Stimulated activated CD8-positive, alpha-beta memory T cell treated with anti-CD3 and anti-CD28 coated beads, Interleukin-7, amount 100 ng/mL, for 1 hour (primary cell): ENCODE measurements at places on chromosomes 4 and X.

- no peak for DNase-seq
Observed at GRCh38 chr4:31291238-31291637, 571.1 kb downstream of the PCDH7 start.

DNA sequence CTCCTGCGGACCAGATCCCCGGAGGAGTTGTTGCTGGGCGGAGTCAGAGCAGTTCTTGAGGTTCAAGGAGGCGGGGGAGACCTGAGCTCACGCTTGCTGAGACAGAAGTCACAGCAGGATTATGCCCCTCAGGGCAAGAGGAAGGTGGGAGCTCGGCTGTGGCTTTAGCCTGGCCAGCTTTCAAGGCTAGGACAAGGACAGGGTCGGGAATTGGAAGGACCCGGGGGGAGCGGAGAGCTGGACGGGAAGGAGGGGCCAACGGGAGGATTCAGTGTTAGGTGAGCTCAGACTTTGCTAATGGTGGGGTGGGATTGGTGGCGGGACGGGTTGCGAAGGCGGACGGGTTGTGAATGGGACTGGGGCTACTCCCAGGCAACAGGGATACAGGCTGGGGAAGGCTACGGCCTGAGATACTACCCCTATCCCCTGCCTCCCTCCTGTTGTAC, at the start of gene RIBC1:
TSS of gene RIBC1 (plus strand) at position 13 of the 446 bp plus-strand sequence. CDS start 3,404 bp downstream, outside the sequence.
- no peak for DNase-seq

- DNase-seq: no peak
Observed at GRCh38 chr4:103996064-103996463, 276.3 kb upstream of the TACR3 start.

GRCh38 chr4:185149392-185149791, 6.3 kb downstream of the SLC25A4 start:
- DNase-seq: no peak

GRCh38 chrX:151714362-151714761, 1.5 kb upstream of the FATE1 start:
- no peak for DNase-seq

DNA sequence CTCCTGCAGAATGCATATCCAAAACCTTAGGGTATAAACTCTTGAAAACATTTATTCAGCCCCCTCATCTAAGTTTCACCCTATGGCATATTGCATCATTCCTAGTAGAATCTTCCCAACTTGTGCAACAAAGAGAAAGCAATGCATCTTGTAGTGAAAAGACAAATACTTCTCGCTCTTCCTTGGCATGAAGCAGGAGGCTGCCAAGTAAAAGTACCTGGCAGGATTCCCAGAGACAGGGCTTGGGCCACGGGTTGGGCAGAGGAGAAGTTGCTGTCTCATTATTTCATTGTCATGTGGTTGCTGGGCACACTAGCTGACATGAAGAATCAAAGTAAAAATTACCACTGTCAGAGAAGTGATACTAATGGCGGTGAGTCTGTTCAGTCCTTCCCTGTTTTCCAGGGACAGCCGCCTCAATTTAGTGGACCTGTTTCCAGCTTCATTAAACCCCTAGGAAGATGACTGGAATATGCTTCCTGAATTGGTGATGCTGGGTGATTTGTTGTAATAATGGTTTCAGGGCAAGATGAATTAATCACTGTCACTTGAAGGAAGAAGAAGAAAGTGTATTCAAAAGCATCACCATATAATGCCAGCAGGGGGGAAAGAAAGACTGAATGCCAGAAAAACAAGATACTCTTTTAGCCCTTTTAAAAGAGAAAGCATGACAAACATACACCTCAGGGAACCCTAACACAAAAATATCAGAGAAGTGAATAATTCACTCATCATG, 380.5 kb upstream of the IGFBP7 start:
- no peak for DNase-seq
